Stimulated activated CD4-positive, alpha-beta T cell treated with anti-CD3 and anti-CD28 coated beads, Interleukin-2, amount 100 ng/mL, for 24 hours (primary cell): ENCODE measurements at places on chromosomes 1 and 21.

DNA sequence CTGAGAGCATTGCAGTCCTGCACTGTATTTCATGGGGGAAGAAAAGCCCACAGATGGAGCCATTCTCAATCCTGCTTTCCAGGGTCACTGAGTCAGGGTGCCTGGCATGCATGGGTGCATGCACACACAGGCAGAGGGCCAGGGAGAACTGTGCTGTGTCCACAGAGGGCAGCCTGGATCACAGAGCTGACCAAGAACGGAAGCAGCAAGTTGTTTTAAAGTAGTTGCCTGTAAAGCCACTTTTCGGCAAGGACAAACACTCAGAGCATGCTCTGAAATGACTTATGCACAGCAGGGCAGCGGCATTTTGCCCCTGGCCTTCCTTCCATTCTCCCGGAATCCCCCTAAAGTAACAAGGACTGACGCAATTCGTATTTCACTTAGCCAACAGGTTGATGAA, 3.6 kb downstream of the ERG start:
- no peak for DNase-seq

DNA sequence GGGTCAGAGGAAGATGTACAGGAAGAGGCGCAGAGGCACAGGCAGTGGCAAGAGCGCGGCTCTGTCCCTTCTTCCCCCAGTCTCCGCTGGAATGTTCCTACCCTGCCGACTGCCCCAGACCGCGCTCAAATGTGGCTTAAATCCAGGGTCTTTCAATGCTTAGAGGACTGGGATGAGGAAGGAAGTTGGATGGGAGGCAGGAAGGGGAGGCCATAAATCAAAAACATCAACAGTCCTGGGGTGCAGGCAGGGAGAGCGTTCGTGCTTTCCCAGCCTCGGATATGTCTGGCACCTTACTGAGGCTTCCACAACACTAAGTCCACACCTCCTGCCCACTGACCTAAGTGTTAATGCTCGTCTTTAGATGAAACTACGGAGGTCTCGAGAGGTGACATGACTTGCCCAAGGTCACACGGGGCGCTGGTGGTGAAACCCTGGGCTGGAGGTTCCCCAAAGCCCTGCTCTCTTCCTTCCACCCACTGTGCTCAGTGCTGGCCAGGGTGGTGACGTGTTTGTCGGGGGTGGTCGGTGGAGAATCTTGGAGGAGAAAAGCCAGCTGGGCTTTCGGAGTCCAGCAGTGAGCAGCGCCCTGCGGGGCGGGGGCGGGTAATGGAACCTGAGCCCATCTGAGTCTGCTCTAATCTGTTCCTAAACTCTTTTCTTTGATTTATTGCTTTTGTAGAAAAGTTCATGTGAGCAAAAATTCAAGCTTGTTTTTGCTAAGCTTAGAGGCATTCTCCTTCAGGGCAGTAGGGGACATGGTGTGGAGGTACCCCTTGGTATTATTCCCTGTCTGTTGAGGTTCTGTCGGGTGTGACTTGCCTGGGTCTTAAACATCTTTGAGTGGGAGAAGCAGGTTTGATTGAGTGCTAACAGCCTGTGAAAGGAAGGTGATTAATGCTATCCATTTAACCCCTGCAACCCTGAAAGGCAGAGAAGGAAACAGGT, 708 bp downstream of the CDA start:
- no peak for DNase-seq

DNA sequence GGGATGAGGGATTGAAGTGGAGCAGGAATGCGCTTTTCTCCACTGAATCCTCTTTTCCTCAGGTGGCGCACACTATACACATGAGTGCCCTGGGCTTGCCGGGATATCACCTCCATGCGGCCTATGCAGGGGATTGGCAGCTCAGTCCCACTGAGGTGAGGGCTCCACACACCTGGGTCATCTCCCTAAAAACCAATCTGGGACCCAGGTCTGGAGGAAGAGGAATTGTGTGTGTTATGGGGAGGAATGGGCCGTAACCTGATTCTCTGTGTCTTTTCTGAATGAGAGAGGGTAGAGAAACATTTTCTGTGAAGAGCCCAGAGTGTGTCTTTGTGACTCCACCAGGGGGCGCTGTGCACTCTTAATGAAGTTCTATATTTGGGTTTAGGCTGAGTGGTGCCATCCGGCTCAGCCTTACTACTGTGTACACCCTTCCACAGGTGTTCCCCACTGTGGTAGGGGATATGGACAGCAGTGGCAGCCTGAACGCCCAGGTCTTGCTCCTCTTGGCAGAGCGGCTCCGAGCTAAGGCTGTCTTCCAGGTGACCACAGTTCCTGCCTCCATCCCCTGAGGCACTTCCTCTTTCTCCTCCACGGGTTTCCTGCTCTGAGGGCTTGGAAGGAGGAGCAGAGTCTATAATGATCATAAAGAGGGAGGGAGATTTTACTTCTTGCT, 1.5 kb downstream of the TOMM40L start:
- peak; percentile 95 for DNase-seq

DNA sequence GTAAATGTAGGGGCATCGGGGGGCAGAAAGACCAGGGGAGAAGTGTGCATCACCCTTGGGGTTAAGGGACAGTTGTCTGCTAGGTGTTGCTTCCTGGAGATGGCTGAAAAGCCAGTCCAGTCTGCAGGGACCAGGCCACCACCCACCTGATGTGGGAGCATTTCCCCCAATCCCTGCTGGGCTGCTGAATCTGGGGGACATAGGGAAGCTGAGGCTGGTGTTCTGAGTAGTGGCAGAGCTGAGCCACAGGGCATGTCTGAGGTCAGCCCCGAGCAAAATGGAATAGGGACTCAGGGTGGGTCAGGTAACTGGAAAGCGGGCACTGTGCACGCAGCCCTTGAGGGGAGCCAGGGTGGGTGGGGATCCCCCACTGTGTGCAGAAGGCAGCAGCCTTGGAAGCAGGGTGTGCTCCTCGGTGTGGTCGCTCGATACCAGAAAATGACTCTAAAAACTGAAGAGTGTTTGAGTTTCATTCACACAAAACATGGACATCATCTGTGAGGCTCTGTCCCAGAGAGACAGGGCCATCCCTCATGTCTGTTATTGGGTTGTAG, 2.4 kb upstream of the CCNL2 start:
- no peak for DNase-seq

GRCh38 chr1:152029929-152030211, 6.9 kb downstream of the S100A11 start:
- no peak for DNase-seq

GRCh38 chr1:32701421-32701911, 1.1 kb downstream of the SYNC start:
- no peak for DNase-seq

- peak; percentile 50 for DNase-seq
These were observed 16.5 kb downstream of the SLC2A7 start for GRCh38 chr1:9009438-9010370.

GRCh38 chr1:36222481-36223380, 1.5 kb upstream of the THRAP3 start:
- DNase-seq = no peak

DNA sequence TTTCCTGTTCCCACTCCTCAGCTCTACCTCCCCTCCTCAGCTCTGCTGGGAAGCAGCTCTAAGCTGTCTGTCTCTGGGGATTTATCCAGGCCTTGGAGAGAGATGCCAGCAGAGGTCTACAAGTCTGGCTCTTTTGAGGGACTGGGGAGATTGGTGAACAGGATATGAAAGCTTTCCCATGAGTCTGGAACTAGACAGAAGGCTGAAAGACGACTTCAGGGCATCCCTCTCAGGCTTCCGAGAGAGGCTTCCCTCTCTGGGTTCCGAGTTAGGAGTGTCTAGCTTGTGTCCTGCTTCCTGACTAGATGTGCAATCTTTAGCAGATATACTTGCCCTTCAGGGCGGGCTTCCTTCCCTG, 733 bp downstream of the TMEM35B start:
- no peak for DNase-seq

- DNase-seq = no peak
These were observed 11.1 kb upstream of the MSTO1 start for GRCh38 chr1:155598842-155599331.

DNA sequence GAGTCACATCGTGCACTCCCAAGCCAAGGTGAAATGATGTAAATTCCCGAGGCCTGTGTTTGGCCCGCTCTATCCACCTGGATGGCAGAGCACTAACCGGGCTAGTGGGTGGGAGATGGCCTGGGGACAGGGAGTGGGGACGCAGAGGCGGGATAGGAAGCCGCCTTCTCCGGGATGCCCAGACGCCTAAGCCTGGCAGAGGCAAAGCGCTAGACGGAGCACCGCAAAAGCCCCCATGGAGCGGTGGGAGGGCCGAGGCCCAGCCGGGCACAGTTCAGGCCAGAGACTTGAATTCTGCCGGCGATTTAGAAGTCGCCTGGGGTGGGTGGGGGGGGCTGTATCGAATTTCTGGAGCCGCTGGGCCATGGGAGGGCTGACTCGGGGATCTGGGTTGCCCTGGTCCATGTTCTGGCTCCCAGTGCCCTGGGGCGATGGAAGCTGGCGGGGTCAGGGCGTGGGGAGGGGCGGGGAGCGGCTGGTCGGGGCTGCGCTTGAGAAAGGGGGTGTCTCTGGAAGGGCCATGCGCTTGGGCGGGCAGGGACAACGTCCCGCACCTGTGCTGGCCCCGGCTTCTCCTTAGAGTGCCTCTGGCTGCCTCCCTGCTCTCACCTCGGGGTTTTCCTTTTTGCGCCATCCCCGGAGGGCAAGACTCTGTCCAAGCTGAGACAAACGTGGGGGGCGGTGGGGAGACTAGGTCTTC, 28.0 kb downstream of the KIAA2013 start:
- DNase-seq = no peak

GRCh38 chr1:14777516-14778506, 179.3 kb downstream of the KAZN start:
- no peak for DNase-seq

DNA sequence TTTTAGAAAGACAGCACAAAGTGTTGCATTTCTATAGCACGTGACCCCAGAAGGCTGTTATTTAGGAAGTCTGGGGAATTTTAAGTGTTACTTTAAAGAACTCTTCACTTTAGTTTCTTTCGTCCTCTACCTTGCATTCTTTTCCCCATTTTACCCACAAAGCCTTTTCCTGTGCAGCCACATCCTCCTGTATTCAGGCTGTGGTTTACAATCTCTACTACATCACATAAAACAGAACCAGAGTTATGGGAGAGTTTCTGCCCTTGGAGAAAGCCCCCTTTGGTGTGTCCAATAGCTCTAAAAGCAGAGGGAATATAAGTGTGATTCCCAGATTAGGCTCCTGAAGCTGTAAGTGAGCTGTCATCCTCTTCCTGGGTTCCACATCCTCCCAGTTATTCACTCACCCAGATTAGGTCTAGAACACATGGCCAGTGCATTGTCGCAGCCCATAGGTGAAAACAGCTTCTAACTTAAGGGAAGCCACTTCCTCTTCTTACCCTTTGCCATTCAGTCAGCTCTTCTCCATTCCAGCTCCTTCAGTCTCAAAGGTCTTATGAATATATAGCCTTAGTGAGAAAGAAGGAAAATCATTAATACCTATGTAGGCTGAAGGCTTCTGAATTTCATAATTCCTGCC, 171.1 kb downstream of the PIGK start:
- no peak for DNase-seq

- no peak for DNase-seq
These were observed 53.6 kb downstream of the FCRL5 start for GRCh38 chr1:157498736-157499090.

- no peak for DNase-seq
These were observed 42.6 kb downstream of the LMX1A start for GRCh38 chr1:165313903-165314302.

GRCh38 chr1:72366466-72366865, 84.1 kb upstream of the NEGR1 start:
- DNase-seq = no peak

DNA sequence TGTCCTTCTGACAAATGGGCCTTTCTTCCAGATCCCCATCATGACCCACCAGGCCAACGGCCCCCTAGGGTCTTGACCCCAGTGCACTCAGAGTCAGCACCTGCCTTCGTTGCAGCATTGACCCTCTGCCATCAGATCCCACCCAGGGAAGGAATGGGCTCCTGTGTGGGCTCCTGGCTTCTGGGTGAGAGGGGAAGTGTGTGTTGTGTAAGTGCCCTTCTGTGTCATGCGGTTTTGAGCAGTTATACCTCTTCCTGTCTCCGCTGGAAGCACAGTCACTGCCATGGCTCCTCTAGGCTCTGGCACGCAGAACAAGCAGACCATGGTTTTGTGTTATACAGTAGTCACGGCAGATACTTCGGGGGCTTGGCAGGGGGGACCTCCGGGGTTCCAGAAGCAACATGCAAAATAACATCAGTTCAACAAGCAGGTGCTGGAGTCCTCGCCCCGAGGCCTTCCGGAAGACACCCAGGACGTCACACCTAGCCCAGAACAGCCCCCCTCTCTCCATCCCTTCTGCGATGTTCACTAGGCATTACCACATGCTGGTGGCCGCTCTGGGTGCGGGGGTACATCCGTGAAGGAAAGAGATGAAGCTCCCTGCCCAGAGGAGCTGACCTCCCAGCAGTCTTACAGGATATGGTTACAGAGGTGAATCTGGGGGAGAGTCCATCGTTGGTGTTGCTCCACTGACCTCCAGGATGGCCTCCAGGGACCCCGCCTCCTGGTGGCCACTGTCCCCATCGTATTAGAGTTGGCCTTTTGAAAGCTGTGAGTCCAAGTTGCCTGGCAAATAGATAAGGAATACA, 17.4 kb upstream of the KCNAB2 start:
- DNase-seq = peak; percentile 62

DNA sequence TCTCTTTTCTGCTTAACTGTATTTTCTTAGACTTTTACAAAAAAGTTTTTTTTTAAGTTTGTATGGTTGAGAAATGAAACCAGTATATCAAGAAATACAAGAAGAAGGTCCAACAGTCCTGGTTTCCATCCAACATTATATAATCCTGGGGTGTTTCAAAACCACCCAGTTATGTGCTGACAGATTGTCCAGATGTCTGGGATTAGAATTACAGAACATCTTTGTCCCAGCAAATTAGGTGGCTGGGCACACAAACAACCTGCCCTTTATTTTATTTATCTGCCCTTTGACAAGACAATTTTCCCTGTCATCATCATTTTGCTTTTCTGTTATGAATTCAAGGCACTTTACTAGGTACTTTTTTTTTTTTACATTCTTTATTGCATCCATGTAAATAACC, 622.1 kb downstream of the PLPP3 start:
- DNase-seq = no peak

DNA sequence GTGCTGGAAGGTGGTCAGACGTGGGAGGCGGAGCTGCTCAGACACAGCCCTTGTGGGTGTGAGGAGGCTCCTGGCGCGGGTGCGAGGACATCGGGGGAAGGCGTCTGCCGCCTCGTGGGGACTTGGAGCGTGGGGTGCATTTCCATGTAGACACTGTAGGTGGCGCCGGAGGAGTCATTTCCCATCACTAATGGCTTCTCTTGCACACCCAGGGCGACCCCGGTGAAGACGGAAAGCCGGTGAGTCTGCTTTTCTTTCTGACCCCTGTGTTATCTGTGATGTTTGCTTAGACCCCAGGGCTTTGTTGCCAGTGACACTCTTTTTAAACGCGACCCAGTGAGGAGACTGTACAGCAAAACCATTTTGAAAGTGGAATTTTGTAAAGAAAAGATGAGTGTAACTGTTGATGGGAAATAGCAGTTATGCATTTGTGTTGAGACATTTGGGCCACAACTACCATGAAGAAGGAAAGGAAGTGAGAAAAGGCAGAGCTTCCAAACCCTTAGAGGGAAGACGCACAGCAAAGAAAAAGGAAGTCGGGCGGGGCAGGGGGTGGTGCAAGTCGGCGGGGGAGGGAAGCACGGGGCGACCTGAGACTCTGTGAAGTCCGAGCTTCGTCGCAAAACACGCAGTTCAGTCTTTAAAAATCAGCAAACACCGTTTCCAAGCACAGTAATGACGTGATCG, 64.0 kb downstream of the SLC19A1 start:
- peak; percentile 82 for DNase-seq

GRCh38 chr1:219587401-219587800, 25.5 kb downstream of the ZC3H11B start:
- DNase-seq = no peak
